Kidney (tissue), 22 donors: ENCODE measurements at places on chromosomes 12 and 14. TPM values are rescaled to one million over a fixed set of nuclear protein-coding genes. Genes with fewer than 3 reads are reported as not detected.

Gene TMTC1
- 58.8 TPM for total RNA-seq

Gene RIMBP2
- 51.7 TPM for total RNA-seq

Gene SLC39A5
- total RNA-seq, result 5.1 TPM

Gene ASB2
- 3.7 TPM for total RNA-seq

- no peak overlapping the region for H3K27ac ChIP-seq
- no peak for DNase-seq
- H3K4me1 ChIP-seq, result no peaks in the 10 kb centered on the region
- H3K4me3 ChIP-seq, result no peak overlapping the region
Measured at GRCh38 chr12:49220972-49221371, 32.1 kb upstream of the TUBA1A start.

GRCh38 chr14:37048666-37049071 lies 123.7 kb downstream of the SLC25A21 start:
- no peaks in the 10 kb centered on the region for H3K36me3 ChIP-seq
- no peak overlapping the region for H3K4me3 ChIP-seq
- no peak overlapping the region for H3K27ac ChIP-seq
- no peak for DNase-seq

DNA sequence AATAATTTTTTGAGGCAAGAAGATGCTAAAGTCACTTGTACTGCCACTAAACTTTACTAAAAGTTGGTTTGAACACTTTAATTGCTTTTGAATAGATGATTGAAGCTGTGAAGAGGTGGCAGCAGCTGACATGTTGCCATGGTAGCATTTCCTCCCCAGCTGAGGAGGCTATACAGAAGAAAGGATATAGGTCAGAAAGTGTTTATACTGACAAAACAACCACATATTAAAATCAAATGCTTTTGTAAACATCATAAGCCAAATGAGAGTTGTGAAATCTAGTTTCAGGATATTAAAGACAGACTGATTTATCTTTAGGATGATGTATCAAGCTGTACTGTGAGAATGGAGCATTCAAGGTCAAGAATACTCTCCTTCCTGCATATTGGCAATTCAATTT lies 41.7 kb downstream of the TSPAN19 start:
- H3K4me1 ChIP-seq, result no peaks in the 10 kb centered on the region
- no peaks in the 10 kb centered on the region for H3K27me3 ChIP-seq
- H3K4me3 ChIP-seq, result no peak overlapping the region
- H3K27ac ChIP-seq, result no peak overlapping the region
- DNase-seq, result no peak

DNA sequence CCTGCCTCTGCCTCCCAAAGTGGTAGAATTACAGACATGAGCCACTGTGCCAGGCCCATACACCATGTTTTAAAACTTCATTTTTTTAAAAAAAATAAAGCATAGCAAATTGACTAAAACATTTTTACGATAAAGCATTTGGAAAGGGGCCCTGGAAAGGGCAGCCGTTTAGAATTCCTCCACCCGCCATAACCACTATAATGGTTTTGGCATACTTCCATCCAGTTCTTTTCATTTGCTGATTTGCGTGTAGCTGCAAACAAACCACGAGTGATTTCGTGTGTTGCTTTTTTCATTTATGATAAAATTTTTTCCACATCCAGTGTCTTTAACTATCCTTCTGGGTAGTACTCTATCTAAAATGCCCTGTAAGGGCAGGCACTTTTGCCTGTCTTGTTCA lies 91.8 kb upstream of the RIN3 start:
- DNase-seq, result no peak
- H3K36me3 ChIP-seq, result no peaks in the 10 kb centered on the region
- H3K4me1 ChIP-seq, result no peaks in the 10 kb centered on the region
- H3K27ac ChIP-seq, result no peak overlapping the region

DNA sequence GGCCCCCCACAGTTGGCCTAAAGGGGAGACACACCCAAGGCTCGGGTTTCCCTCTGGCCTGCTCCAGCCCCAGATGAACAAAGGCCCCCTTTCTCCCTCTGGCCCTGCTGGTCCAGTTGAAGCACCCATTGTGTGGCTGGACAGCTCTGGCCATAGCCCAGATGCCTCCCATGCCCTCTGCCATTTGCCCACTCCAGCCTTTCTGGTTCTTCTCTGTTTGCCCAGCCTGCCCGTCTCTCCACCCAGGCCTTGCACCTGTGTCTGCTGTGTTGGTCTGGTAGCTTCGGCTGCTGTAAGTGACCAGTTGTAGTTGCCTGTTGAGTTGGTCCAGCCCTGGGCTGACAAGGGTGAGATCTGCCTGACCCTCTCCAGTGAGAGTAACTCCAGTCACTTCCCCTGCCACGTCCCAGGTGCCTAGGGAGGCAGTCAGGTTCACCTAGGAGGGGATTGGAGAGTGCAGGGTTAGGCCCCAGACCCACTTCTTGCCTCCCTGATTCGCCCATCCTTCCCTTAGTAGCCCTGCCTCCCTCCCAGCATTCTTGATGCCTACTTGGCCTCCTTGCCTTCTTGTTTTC lies 3.0 kb downstream of the B4GALNT1 start:
- H3K4me3 ChIP-seq, result no peak overlapping the region
- peaks cover 48% of the 10 kb centered on the region for H3K27me3 ChIP-seq
- DNase-seq, result no peak

DNA sequence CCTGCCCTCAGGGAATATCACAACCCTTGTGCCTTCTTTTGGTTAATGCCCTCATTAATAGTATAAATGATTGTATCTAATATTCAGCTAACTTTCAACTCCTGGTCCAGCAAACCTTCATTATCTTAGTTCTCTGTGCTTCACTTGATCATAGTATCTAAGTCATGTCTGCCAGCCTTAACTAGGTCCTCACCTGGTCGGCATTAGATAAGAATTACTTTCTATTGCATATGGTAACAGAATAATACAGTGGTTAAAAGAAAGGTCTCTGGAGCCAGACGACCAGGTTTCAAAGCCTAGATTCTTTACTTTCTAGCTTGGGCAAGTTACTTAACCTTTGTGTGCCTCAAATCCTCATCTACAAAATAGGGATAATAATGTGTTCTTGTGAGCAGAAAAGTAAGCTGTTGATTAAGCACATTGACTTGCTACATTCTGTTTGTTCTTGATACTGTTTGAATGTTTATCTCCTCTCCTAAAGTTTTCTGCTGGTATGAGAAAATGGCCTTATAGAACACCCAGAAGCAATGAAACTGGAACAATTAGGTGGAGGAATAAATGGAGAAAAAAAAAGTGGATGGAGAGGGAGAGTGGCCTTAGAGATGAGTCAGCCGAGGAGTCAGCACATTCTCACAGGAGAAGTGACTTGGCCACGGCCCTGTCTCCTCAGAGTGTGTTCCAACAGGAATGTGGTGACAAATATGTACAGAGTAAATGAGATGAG lies 176.1 kb downstream of the SLC25A21 start:
- DNase-seq, result no peak
- H3K27me3 ChIP-seq, result no peaks in the 10 kb centered on the region
- no peaks in the 10 kb centered on the region for H3K36me3 ChIP-seq

DNA sequence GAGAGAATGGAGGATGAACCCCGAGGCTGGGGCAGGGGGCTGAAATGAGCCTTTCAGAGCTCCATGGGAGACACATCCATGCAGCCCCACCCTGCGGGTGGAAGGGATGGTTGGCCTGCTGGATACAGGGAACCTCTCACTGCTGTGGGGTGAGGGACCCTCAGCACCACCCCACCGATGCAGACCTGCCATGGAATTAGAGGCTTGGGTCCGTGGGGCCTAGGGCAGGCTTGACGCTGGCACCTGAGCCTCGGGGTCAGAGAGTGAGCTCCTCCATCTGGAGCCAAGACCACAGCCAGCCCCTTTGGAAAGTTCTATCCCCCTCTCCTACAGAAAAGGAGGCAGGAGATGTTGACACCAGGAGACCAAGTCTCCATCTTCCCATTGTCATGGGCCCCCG lies 7.4 kb upstream of the KRT74 start:
- H3K27ac ChIP-seq, result no peak overlapping the region
- no peaks in the 10 kb centered on the region for H3K27me3 ChIP-seq
- no peak overlapping the region for H3K4me3 ChIP-seq
- no peaks in the 10 kb centered on the region for H3K36me3 ChIP-seq

GRCh38 chr12:15996948-15997347 lies 85.8 kb downstream of the DERA start:
- no peaks in the 10 kb centered on the region for H3K27me3 ChIP-seq
- peaks cover 4% of the 10 kb centered on the region for H3K4me1 ChIP-seq
- DNase-seq, result no peak
- no peaks in the 10 kb centered on the region for H3K36me3 ChIP-seq
- no peak overlapping the region for H3K4me3 ChIP-seq
- H3K27ac ChIP-seq, result no peak overlapping the region

- no peaks in the 10 kb centered on the region for H3K4me1 ChIP-seq
- no peaks in the 10 kb centered on the region for H3K36me3 ChIP-seq
- no peak for DNase-seq
- H3K27me3 ChIP-seq, result no peaks in the 10 kb centered on the region
- no peak overlapping the region for H3K27ac ChIP-seq
Measured at GRCh38 chr12:114975640-114976310, 291.8 kb upstream of the TBX3 start.

DNA sequence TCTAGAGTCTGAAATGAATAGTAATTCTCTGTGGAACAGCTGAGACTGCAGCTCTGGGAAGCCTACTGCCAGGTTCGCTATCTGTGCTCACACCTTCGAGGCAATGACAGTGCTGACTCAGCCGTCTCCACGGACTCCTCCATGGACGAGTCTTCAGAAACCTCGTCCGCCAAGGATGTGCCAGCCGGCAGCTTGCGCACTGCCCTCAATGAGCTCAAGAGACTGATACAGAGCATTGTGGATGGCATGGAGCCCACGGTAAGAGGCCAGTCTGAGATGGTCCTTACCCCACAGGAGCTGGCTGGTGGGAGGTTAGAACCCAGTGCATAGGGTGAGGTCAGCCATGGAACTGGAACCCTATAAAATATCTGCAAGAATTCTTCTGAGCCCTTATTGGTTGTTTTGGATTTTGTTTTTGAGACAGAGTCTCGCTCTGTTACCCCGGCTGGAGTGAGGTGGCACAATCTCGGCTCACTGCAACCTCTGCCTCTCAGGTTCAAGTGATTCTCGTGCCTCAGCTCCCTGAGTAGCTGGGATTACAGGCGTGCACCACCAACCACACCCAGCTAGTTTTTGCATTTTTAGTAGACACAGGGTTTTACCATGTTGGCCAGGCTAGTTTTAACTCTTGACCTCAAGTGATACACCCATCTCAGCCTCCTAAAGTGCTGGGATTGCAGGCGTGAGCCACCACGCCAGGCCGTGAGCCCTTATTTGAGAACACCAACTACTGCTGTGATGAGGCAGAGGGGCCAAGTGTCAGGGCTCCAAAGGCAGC lies 43.9 kb downstream of the RAB35 start:
- no peaks in the 10 kb centered on the region for H3K27me3 ChIP-seq
- H3K4me1 ChIP-seq, result no peaks in the 10 kb centered on the region
- H3K27ac ChIP-seq, result no peak overlapping the region
- no peak overlapping the region for H3K4me3 ChIP-seq
- peaks cover 21% of the 10 kb centered on the region for H3K36me3 ChIP-seq

GRCh38 chr14:89198544-89199329 lies 218.3 kb downstream of the FOXN3 start:
- no peak overlapping the region for H3K27ac ChIP-seq
- no peaks in the 10 kb centered on the region for H3K27me3 ChIP-seq
- DNase-seq, result no peak
- peaks cover 5% of the 10 kb centered on the region for H3K4me1 ChIP-seq

DNA sequence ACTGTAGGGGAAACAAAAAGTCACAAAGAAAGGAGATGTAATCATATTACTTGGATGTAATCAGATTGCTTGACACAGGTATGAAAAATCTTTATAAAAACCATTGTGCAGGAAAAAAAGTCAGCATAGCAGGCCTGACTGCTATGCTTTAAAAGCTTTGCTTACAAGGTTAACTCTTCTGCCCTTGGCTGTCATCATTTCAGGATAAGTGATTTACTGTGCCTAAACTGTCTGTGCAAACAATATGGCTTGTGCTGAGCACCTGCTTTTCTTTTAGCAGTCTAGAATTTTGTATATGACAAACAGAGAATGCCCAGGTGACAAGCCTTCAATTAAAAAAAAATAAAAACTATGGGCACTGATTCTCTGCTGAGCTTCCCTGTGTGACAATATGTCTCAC lies 63.8 kb upstream of the PLEKHG7 start:
- no peak overlapping the region for H3K4me3 ChIP-seq
- no peaks in the 10 kb centered on the region for H3K36me3 ChIP-seq
- no peak overlapping the region for H3K27ac ChIP-seq
- H3K27me3 ChIP-seq, result no peaks in the 10 kb centered on the region

DNA sequence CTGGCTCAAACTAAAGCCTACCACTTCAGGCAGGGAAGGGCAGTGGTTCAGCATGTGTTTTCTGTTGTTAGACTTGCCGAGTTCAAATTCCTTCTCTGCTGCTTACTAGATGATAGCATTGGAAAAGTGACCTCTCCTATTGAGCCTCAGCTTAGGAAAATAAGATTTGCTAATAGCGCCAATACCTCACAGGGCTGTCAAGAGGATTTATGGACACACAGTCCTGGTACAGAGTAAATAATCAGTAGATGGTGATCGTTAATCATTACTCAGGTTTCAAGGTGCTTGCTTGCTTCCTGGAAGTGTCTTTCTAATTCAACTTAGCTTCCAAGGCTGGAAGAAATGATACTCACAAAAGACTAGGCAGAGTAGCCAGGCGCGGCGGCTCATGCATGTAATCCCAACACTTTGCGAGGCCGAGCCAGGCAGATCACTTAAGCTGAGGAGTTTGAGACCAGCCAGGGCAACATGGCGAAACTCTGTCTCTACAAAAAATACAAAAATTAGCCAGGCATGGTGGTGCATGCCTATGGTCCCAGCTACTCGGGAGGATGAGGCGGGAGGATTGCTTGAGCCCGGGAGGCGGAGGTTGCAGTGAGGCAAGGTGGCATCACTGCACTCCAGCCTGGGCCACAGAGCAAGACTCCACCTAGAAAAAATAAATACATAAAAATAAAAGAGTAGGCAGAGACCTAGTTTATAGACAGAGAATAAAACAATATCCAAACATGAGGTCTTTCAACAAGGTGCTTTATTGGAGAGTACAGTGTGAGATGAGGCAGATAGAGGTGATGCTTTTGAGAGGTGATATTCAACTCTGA lies 6.0 kb downstream of the PLA2G1B start:
- peaks cover 3% of the 10 kb centered on the region for H3K4me1 ChIP-seq
- H3K4me3 ChIP-seq, result no peak overlapping the region
- peak overlapping the region; percentile 63 for H3K27ac ChIP-seq
- no peaks in the 10 kb centered on the region for H3K27me3 ChIP-seq
- H3K36me3 ChIP-seq, result no peaks in the 10 kb centered on the region

DNA sequence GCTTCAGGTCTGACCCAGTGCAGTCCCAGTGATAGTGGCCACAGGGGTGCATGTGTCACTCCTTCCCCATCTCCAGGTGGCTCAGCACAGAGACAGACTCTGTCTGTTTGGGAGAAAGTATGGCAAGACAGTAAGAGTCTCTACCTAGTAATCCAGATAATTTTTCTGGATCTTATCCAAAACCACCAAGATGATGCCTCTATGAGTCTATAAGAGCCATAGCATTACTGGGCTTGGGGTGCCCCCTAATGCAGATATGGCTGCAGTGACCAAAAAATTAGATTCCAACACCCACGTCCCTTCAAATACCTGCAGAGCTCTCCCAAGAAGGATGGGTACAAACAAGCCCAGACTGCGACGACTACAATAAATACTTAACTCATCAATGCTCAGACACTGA lies 123.8 kb downstream of the GRIP1 start:
- no peak for DNase-seq
- no peaks in the 10 kb centered on the region for H3K4me1 ChIP-seq
- H3K27ac ChIP-seq, result no peak overlapping the region
- no peaks in the 10 kb centered on the region for H3K36me3 ChIP-seq
- H3K4me3 ChIP-seq, result no peak overlapping the region

- no peak for DNase-seq
- no peaks in the 10 kb centered on the region for H3K4me1 ChIP-seq
- no peaks in the 10 kb centered on the region for H3K27me3 ChIP-seq
Measured at GRCh38 chr14:23195552-23196101, 12.2 kb upstream of the SLC7A8 start.

GRCh38 chr14:96424109-96424989 lies 32.4 kb downstream of the AK7 start:
- H3K27ac ChIP-seq, result no peak overlapping the region
- H3K27me3 ChIP-seq, result no peaks in the 10 kb centered on the region
- peak overlapping the region; percentile 58 for H3K4me3 ChIP-seq
- no peaks in the 10 kb centered on the region for H3K36me3 ChIP-seq
